Stimulated activated CD8-positive, alpha-beta memory T cell treated with anti-CD3 and anti-CD28 coated beads, Interleukin-2, amount 100 ng/mL, for 1 hour (primary cell): ENCODE measurements at places on chromosomes 11 and 22.

- no peak for DNase-seq
Measured at GRCh38 chr11:60725592-60725991, 1.1 kb downstream of the MS4A18 start.

GRCh38 chr22:48941903-48942575 lies 885.6 kb downstream of the BRD1 start:
- DNase-seq, result no peak

DNA sequence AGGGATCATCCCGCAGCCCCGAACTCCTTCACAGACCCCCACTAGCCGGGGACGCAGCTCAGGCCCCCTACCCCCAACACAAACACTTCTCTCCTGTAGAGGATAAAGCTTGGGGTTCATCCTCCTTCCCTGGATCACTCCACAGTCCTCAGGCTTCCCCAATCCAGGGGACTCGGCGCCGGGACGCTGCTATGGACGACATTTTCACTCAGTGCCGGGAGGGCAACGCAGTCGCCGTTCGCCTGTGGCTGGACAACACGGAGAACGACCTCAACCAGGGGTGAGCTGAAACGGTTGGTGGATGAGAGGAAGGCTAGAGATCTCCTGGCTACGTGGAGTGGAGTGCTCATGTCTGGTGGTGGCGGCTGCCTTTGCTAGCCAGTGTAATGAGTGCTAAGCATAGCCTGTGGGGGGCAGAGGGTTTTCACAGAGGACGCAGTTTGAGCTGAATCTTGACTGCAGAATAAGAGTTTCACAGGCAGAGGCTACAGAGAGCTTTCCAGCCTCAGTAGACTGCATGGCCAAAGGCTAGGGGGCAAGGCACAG lies 580 bp downstream of the ILK start:
- DNase-seq, result no peak

GRCh38 chr11:61954851-61955421 lies 4.8 kb downstream of the BEST1 start:
- DNase-seq, result no peak

GRCh38 chr11:61071208-61071681 lies 31.0 kb upstream of the CD5 start:
- DNase-seq, result peak; percentile 36
